ENCODE measurements at places on chromosomes 16 and 17.

DNA sequence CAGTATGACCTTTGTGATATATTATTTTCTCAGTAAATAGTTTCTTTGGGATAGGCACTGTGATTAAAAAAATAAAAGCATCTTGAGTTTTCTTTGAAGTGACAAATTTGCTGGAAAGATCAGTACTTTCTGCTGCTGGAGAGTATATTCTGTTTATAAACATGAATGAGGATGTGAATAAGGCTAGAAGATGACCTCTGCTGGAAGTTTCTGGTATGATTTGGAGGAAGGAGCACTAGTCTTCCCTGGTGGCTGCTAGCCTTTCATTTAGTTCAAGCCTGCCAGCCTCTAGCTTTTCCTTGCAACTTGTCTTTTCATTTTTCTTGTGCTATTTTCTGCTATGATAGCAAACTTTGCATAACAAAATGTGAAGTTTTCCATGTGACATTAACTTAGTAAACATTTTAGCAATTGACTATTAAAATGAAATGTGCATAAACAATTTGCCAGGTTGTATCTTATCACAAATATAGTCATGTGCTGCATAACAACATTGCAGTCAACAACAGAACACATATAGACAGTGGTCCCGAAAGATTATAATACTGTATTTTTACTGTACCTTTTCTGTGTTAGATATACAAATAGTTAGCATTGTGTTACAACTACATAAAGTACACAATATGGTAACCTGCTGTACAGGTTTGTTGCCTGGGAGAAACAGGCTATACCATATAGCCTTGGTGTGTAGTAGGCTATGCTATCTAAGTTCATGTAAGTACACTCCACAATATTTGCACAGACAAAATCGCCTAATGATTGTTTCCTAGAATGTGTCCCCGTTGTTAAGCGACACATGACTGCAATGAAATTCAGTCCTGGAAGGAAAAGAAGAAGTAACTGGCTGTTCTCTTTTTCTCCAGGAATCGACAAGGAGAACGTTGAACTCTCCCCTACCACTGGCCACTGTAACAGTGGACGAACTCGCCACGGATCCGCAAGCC, 18.1 kb upstream of the RAB11FIP4 start:
- peak; percentile 20 for DNase-seq

GRCh38 chr16:76705892-76706291, 428.7 kb downstream of the CNTNAP4 start:
- DNase-seq, result no peak

- no peak for DNase-seq
Observed at GRCh38 chr16:79988089-79988488, 387.6 kb upstream of the MAF start.

DNA sequence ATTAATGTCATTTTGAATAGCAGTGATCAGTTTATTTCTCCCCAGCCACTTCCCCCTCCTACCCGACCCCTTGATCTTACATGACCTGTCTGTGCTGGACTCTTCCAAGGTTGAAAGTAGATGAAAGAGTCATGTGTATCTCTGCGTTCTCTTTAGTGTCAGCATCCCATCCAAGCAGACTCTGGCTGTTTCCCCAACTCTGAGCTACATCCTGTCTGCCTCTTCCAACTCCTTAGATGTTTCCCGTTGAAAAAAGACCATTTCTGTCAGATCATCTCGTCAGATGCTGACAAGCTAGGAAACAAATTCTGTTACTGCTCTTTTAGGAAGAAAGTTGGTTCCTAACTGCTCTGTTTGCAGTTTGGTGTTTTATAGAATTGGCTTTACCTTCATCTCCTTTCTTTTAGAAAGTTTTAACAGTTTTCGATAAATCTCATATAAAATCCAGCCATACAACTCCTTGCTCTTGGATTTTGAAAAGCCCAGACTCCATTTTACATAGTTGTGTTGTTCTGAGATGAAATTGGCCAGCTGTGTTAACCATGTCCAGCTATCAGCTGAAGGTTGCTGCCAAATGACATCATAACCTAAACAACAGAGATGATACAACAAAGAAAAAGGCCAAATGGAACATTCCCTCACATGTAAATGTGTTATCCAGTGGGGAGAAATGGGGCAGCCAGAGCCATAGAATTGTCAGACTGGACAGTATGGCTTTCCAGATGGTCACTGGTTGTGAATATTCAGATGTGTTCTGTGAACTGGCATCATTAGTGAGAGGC, 43.5 kb downstream of the CYB561 start:
- DNase-seq, result no peak

- no peak for DNase-seq
Observed at GRCh38 chr17:65332375-65332774, 195.2 kb downstream of the RGS9 start.

DNA sequence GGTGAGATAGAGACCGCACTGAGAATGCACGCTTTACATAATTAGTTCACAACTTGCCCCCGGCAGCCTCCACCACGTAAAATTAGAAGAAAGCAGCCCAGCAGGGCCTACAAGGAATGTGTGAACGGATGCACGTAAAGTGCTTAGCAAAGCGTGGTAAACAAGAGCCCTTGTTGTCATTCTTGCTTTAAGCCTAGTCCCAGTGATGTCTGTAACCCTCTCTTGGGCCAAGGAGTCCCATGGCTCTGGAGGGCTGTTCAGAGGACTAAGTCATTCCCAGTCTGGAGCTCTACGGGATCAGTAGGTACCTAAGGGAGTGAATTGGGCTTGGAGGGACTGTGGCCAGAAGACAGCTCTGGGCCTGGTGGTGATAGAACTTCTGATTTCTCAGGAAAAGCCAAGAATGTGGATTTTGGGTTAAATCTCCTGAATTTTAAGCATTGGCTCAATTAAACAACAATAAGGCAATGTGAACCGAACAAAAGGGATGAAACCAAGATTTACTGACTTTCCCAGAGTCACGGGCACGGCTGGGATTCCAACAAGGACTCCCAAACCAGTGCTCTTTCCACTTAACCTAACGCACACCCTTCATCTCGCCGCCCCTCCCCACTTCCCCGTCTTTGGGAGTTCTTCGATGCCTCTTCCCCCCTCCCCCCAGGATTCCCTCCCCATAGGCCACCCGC, 775 bp upstream of the CHP2 start:
- no peak for DNase-seq

DNA sequence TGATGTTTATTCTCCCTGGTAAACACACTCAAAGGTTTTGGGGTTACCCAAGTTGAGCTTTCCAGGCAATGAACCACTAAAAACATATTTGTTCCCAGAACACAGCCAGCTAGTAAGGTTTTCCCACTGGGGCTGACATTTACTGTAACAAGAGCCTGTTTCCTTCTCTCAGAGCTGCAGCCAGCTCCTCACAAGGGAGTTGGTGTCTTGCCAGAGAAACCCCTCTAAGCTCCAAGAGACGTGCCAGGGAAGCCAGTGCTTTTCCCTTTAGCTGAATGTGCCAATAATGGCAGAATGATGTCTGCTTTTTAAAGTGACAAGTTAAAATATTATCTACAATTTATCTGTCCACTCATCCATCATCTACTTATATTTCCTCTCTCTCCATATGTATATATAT, 170.8 kb upstream of the RBFOX1 start:
- DNase-seq, result no peak

GRCh38 chr17:77407321-77408277, 266.8 kb downstream of the SEC14L1 start:
- no peak for DNase-seq

DNA sequence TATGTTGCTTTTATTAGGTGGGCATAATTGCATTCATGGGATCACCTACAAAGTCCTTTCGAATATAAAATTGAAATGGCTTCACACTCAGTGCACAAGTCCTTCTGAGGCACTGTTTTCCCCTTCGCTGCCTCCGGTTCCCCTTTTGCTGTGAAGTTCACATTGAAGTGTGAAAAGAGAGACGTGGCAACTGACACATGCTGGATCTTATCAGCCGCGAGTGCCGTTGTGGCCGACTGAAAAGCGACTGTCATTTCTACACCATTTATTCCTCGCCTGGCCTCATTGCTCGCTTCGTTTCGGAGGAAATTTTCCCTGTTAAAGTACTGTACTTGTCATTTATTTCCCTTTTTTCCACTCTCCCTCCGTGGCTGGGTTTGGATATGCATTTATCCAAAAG, 423.5 kb downstream of the MAF start:
- DNase-seq, result no peak

GRCh38 chr17:20999044-20999573, 43.7 kb downstream of the USP22 start:
- DNase-seq, result no peak

GRCh38 chr16:59144326-59144725, 410.2 kb upstream of the GOT2 start:
- DNase-seq, result no peak

DNA sequence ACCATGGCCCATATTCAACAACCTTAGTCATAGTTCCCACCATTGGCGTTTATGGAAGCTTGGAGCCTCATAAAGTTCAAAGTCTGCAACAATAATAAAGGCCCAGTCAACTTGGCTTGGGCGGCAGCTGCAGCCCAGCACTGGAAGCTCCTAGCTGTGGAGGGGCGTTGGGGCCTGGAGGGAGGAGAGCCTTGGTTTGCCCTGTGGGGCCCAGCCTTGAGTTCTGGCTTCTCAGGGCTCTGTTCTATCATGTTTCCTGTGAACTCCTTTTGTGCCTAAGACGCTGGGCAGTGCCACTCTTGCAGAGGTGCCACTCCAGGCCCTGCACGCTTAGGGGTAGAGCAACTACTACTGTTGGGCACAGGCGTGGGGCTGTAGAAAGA, 927 bp upstream of the ENGASE start:
- no peak for DNase-seq

- DNase-seq, result no peak
Observed at GRCh38 chr16:13543850-13544249, 376.1 kb upstream of the ERCC4 start.

Measured in stimulated activated CD4-positive, alpha-beta T cell treated with anti-CD3 and anti-CD28 coated beads, Interleukin-4, amount 100 ng/mL, for 24 hours (primary cell).